ENCODE measurements at places on chromosomes 3 and 15. TPM values are rescaled to one million over a fixed set of nuclear protein-coding genes. Genes with fewer than 3 reads are reported as not detected.

OXSR1 gene
- 51.8 TPM for total RNA-seq

TRIM42 gene
- total RNA-seq: not detected

TTC23 gene
- 2.5 TPM for total RNA-seq

SLC22A14 gene
- not detected for total RNA-seq

SCAANT1 gene
- total RNA-seq: not detected

AHSG gene
- not detected for total RNA-seq

MYRIP gene
- not detected for total RNA-seq
